Frontal cortex (tissue), 4 donors: ENCODE measurements at places on chromosomes 11 and 22.

GRCh38 chr11:73269459-73270015 is 2.6 kb upstream of the P2RY6 start:
- no peak for DNase-seq

DNA sequence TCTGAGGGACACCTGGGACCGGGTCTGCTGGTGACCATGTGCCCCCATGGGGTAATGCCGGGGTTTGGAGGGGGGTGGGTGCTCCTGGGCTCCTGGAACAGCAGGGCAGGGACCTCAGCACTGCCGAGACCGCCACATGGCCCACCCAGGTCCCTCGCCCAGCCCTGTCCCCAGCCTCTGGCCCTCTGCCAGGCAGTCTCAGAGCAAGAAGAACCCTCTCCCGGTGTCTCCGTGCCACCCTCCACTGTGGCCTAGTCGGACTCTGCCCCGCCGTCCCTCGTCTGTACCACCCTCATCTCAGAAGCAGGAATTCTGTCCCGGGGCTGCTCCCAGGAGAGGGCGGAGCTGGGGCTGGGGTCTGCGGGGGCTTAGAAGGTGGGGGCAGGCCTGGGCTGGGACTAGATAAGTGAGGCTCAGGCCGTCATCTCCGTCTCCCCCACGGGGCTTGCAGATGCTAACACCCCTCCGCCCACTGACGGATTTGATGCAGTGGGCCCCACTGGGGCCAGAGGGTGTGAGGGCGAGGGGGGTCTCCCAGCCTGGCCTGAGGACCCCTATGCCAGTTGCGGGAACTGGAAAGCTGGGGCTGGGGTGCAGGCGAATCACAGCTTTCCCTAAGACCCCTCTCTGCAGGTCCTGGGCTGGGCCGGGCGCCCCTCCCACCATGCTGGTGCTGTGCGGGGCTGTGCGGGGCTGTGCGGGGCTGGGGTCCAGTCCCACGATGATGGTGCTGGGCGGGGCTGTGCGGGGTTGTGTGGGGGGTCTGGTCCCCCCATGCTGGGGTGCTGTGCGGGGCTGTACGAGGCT is 1.1 kb downstream of the MUC5AC start:
- DNase-seq, result no peak

DNA sequence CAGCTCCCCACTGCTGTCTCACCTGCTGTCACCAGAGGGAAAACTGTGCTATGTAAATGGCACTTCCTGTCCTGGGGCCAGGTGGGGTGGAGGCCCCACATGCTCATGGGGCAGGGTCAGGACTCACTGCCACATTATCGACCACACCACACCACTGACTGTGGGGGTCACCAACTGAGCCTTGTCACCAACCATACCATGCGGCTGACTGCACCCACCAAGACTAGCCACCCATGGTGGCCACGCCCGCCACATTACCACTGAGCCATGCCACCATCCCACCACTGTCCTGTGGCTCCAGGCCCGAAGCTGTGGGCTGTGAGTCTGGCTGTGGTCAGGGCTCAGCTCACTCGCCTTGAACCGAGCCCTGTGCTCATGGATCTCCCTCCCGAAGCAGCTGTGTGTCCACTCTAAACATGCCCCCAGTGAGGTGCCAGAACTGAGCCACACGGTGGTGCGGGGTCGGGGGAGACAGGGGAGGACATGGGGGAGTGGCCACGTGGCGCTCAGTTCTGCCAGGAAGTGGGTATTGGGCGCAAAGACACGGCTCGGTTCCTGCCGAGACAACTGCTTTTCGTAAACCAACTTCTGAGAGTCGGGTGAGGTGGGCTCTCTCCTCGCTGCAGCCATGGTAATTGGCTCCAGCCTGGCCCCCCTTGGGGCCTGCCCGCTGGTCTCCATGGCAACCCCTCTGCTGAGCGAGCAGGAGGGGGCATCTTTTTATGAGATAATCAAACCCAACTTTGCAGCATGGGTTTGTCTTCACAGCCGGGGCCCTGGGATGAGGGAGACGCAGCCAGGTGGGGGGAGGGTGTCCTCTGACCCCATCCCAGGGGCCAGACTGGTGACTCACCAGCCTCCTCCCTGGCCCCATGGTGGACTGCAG is 23.2 kb downstream of the RTN4R start:
- DNase-seq, result no peak

DNA sequence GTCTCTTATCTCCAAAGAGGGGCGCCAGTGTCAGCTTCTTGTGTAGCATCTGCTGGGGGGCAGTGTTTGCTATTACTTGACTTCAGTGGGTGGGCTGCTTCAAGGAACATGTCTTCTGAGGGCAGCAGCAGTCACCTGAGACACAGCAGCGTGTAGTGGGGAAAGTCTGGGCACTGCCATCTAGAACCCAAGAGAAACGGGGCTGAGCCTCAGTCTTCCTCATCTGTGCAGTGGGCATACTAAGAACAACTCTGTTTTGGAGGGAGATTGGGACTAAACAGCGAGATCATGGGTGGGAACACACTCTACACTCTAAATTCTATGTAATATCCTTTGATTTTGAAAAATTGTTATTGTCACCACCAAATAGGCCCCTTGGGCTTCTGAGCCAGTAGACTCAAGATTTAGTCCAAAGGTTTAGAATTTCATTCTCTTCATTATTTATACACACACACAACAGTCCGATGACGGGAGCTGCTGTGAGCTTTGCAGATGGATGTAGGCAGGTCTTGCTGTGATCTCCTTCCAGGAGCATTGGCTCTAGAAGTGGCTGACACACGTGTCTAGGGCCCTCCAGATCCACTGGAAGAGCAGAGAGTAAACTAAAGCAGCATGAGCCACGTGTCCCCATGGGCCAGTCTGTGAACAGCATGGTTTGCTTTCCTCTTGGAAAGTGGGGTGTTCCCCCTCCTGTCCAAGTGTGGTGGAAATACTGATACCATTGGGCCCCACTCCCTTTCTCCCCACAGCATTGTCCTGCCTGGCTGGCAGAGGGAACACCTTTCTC is 51.8 kb downstream of the TRAF6 start:
- DNase-seq, result no peak

DNA sequence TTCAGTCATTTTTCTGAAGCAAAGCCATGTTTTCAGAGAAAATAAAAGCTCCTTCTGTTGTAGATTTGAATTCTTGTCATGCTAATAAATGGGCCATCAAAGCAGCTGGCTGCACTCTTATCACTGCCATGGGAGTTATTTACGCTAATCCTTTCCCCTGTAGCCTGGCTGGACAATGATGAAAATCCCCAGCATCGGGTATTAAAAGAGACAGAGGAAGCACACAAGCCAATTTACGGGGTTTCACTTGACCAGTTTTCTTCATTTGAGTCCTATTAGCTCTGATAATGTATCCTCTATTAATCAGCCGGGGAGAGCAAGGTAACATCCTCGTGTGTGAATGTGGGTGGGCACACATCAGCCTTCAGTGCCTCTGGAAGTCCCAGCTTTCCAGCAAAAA is 470.2 kb upstream of the API5 start:
- no peak for DNase-seq

- no peak for DNase-seq
These were observed 38.6 kb downstream of the IGF2 start for GRCh38 chr11:2100361-2101170.

GRCh38 chr22:22178992-22179391 is 65.6 kb upstream of the VPREB1 start:
- no peak for DNase-seq

- no peak for DNase-seq
These were observed 15.4 kb upstream of the ST14 start for GRCh38 chr11:130144141-130144540.

- no peak for DNase-seq
These were observed 60.4 kb downstream of the KCNC1 start for GRCh38 chr11:17794981-17795380.

DNA sequence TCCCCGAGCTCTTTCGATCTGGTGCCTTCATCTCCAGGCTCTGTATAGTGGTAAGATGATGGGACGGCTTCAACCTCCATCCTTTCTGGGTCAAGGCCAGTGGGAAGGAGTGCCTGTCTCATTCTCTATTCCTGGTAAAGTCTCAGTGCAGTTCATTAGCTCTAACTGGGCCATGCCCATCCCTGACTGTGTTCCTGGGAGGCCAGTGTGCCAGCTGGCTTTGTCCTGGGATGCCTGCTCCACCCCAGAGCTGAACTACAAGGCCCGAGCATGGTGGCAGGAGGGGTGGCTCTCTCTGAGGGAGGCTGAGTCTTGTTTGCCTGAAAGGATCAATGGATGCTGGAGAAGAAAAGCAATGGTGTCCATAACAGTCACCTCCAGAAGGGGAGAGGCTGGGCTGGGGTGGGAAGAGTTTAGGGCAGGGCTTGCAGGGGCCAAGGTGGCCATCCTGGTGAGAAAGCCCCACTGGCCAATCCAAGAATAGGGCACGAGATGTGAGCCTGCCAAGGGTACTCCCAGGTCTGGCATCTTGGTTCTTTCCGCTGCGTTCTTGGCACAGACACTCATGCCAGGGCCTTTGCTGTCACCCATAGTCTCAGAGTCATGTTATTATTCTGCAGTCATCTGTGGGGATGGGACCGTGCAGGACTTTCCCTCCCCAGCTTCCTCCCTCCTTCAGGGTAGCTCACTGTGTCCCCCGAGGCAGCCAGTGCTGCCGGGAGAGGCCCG is 60.1 kb downstream of the PARVB start:
- no peak for DNase-seq

GRCh38 chr11:68371171-68372041 is 59.0 kb downstream of the LRP5 start:
- DNase-seq, result no peak

DNA sequence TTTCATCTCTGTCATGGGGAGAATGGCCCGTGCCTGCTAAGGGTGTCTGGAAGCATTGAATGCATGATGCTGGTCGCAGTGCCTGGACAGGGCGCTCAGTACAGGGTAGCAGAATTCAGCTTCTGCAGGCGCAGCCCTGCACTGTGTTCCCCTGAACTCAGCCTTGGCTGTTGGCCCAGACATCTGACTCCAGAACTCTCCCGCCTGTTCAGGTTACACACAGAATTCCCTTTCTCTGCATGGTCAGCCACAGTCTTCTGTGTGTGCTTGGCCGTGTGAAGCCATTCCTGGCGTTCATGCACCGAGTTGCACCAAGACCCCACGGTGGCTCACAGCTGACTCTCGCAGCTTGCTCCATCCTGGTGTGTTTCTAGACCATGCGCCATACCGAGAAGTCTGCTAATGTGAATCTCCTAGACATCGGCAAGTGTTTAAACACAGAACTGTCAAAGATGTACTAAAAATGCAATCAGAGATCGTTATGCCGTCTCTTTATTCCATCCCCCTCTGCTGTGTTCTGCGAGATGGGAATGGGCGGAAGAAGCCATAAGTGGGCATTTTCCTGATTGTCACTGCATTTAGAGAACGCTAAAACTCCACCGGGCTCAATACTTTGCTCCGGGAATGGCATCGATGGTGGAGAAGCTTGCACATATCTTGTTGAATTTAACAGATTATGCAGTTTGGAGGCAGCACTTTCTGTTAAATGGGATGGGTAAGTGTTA is 55.6 kb downstream of the MPPED1 start:
- no peak for DNase-seq

GRCh38 chr22:39638958-39639357 is 68.4 kb downstream of the CACNA1I start:
- DNase-seq, result no peak

- no peak for DNase-seq
These were observed 1033.9 kb downstream of the TBC1D22A start for GRCh38 chr22:47796128-47796908.

- DNase-seq, result no peak
These were observed 43.0 kb upstream of the MYO18B start for GRCh38 chr22:25698978-25699377.

GRCh38 chr11:2398664-2399355 is 1.7 kb upstream of the TSSC4 start:
- DNase-seq, result no peak

GRCh38 chr22:27391092-27391770 is 410.3 kb downstream of the MN1 start:
- DNase-seq, result no peak

DNA sequence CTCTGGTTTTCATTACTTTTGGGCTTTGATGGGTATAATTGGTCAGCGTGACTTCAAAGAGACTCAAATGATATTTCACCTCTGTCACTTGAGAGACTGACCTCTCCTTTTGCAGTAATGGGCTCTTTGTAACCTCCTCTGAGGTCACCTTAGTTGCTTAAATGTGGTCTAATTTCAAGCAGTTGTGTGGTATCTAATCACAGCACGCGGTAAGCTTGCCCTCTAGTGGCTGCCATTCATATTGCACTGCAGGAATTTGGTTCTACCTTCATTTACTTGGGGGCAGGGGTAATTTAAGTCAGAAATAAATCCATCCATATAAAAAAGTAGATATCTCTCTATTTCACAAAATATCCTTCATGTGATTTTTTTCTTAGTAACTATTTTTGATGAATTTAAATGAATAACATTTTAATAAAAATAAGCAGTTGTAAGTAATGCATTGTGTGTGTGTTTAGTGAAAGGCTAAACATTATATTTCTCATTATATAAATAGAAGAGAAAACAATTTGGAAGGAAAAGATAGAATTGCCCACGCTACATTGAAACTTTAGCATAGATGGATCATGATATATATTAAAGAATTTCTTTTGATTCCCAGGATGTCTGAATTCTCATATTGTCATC is 55.0 kb upstream of the ANO3 start:
- peak; percentile 2 for DNase-seq

- no peak for DNase-seq
These were observed 509.4 kb upstream of the ARHGAP42 start for GRCh38 chr11:100177651-100178050.

DNA sequence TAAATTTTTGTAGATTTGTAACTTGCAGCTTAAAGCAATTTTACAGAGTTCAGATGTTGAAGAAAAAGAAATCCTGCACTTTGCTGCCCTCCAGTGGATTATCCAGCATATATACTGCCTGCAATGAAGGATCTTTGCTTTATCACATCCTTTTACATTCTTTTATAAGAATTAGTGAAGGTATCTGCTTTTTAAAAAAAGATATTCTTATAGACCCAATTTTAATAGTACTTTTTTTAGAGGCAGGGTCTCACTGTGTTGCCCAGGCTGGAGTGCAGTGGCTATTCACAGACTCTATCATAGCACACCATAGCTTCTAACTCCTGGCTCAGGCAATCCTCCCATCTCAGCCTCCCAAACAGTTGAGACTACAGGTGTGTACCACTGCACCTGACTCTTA is 60.7 kb downstream of the TTC17 start:
- no peak for DNase-seq

DNA sequence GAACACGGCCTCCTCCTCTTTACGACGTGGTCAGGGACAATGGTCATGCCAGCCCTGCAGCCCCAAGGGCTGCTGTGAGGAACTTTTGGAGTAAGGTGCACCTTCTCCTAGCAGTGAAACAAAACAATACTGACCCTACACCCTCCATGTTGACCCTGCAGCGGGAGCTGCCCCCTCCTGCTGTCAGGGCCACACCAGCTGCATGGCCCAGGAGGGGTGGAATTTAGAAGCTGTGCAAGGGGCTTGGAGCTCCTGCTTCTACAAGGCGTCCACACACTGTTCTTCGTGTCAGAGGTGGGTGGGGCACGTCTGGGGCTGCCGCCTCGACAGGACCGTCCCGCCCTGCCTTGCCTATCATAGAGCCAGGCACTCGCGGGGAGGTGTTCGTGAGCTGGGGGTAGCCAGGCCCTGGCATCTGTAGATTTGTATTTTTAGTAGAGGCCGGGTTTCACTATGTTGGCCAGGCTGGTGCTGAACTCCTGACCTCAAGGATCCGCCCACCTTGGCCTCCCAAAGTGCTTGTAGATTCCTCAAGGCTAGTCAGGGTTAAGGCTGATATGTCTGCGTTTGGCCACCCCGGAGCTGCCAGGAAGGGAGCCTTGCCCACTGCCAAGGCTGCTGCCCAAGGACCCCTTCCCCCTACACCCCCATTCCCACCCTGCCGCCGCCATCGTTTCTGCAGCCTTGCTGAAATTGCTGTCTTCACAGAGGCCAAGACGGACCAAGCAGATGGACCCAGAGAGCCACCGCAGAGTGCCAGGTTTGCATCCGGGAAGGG is 15.9 kb downstream of the INCENP start:
- no peak for DNase-seq
